Activated CD4-positive, alpha-beta T cell treated with anti-CD3 and anti-CD28 coated beads, Interleukin-2, amount 50 U/mL, for 48 hours (primary cell): ENCODE measurements at places on chromosomes 6 and 20.

GRCh38 chr20:62064770-62065673 is 659 bp downstream of the TAF4 start:
- DNase-seq: no peak

DNA sequence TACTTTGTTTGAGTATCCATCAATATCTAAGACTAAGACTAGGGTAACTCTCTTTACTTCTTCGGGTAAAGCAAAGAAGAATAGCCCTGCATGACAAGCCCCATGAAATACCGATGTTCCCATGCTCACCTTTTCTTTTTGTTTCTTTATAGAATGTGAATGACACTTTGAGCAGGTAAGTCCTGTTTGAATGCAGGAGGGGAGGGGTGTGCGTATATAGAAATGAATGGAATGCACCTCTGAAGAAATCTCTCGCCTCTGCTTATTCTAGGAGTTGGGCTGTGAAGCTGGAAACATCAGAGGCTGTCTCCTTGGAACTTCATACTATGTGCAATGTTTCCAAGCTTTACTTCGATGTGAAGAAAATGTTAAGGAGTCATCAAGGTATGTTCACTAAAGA is 10.3 kb downstream of the TRIM38 start:
- DNase-seq: no peak

DNA sequence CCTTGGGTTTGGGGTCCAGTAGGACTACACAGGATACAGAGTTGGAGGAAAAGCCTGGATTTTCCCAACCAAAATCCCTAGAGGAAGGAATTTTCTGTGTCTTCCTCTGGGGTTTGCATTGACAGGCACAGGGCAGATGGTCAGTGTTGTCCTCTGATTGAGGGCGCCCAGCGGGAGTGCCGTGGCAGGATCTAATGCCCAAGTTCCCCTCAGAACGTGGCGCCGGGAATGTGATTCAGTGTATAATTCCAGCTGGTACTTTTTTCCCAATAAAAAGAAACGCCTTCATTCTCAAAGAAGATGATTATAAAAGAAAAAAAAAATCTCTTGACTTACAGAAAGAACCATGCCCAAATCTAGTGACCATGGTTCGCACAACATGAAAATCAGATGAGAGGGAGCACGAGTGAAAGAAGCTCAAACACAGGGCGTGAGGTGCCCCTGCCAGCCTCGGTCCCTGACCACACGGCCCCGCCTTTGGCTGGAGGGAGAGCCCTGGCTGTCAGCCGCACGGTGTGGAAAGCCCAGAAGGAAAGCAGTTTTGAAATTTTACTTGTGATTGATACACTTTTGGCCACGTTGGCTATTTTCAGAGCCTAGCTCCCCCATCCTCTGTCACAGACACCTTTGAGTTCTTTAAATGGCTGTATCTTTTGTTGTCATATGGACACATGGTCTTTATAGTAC is 31.6 kb downstream of the VEGFA start:
- no peak for DNase-seq

DNA sequence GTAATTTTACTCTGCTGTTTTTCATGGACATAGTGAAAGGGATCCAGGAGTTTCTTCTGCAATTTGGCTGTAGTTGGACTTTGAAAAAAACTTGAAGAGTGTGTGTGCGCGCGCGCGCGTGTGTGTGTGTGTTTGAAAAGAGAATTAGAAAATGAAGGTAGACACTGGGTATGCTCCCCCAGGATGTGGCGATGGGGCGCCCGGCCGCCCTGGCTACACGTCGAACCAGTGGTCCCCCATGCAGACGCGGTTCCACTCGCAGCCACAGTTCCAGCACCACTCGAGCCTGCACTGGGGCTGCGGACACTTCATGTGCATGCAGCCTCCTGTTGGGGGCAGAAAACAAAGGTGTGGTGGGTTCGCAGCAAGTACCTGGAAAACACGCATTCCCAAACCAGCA is 76.0 kb upstream of the AGPAT4 start:
- DNase-seq: no peak

- DNase-seq: no peak
Measured at GRCh38 chr20:25686081-25687067, 10.3 kb downstream of the ZNF337 start.

GRCh38 chr6:44660561-44661220 is 273.2 kb downstream of the CDC5L start:
- no peak for DNase-seq

GRCh38 chr6:39932386-39932910 is 1.8 kb downstream of the MOCS1 start:
- DNase-seq: no peak

GRCh38 chr20:10721137-10721896 is 47.5 kb upstream of the JAG1 start:
- DNase-seq: no peak

- DNase-seq: no peak
Measured at GRCh38 chr6:167302074-167302473, 11.0 kb downstream of the UNC93A start.
